Breast epithelium (tissue), 4 donors: ENCODE measurements at places on chromosomes 3 and 15.

DNA sequence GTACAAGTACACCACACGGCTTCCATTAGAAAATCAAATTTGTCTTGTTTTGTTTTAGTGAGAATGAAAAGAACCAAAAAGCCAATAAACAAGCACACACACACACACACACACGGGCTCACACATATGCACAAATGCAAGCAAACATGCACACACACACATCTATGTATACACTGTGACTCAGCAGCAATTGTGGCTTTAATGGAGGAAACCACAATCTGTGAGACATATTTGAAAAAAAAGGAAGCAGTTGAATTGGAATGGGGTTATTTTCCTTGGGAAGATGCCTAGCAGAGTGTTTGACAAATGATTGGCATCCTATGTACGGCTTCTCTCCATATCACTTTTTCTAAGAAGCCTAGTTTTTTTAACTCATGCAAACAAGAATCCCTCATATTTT lies 201.1 kb upstream of the ARRDC4 start:
- DNase-seq, result no peak

GRCh38 chr3:132721479-132722164 lies 587 bp downstream of the NPHP3 start:
- DNase-seq, result peak; percentile 59

DNA sequence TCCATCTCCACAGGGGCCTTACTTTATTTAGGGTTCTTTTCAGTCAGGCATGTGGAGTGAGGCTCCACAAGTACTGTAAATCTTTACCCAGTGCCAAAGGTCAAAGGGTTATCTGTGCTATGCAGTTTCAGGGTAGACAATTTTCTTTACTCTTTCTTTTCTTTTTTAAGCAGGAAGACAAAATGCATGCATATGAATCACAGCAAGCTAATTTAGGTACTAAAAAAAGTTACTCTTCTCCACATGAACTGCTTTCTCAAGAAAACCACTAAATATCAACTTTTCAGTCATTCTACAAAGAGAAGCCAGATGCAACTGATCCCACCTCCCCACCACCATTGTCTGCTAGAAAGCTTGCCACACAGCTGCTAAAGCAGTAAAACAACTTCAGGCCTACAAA lies 73.3 kb upstream of the PYGO1 start:
- no peak for DNase-seq

- no peak for DNase-seq
Observed at GRCh38 chr3:38655708-38656300, 6.3 kb upstream of the SCN5A start.

DNA sequence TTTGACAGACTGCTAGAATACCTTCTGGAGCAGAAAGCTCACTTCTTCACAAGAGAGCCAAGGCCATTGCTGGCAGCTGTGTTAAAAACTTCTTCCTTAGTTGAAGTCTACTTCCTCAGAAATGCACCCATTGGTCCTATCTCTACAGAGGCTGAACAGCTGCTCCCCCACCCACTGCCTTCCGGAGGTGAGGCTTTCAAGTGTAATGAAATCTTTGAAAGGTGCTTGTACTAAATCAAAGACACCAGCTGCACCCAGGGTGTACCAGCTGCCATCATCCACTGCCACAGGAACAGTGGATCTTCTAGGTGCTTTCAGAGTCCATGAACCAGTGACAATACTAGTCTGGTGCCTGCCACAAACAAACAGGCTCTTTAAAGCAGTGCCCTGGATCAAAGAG lies 26.4 kb upstream of the HERC1 start:
- DNase-seq, result no peak

- no peak for DNase-seq
Observed at GRCh38 chr3:160376681-160377080, 22.3 kb downstream of the IFT80 start.

- DNase-seq, result no peak
Observed at GRCh38 chr3:88346643-88347042, 196.9 kb downstream of the C3orf38 start.

DNA sequence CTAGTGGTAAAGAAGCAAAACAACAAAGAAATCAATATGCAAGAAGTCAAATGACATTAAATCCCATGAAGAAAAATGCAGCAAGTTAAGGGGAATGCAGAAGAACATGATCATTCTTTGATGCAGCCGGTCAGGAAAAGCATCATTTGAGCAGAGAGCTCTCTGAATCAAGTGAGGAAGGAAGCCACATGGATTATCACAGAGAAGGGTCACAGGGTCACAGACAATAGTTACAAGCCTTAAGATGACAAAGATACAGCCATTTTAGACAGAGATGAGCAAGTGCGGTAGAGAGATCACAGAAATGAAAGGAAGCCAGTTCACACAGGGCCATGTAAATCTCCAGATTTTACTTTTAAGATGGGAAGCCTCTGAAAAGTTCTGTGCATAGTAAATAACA lies 43.9 kb downstream of the UBE3A start:
- DNase-seq, result no peak

DNA sequence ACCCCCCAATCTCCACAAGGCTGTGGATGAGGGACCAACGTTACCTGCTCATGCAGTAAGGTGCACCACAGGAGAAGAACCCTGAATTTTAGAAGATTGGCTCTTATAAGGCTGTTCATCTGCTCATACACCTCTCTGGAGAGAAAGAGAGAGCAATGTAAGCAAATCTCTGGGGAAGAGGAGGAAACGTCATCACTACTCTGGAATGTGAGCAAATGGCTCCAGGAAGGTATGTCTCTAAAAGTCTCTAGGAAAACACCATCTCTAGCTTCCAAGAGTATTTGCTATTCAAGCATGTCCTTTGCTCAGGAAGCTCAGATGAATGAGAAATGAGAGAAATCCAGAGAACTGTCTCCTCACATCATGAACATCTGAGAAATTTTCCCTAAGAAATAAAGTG lies 235.4 kb downstream of the TBL1XR1 start:
- no peak for DNase-seq

- no peak for DNase-seq
Observed at GRCh38 chr3:42980209-42980608, 1.1 kb downstream of the GASK1A start.

GRCh38 chr3:189714991-189715961 lies 84.1 kb downstream of the TP63 start:
- DNase-seq, result no peak

DNA sequence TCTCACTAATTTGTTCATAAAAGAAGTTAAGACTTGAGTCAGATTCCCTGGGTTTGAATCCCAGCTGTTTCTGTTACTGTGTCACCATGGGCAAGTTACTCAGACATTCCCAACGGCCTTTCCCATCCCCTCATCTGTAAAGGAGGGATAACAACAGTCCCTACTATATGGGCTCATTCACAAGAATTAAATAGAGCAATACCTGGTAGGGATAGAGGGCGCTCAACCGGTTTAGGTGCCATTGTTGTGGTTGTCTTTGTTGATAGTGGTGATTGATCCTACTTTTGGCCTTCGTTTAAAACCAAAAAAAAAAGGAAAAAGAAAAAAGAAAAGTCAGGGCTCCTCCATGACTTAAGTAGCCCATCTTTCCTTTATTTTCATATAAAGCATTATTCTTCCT lies 563.1 kb downstream of the GRM7 start:
- DNase-seq, result no peak

DNA sequence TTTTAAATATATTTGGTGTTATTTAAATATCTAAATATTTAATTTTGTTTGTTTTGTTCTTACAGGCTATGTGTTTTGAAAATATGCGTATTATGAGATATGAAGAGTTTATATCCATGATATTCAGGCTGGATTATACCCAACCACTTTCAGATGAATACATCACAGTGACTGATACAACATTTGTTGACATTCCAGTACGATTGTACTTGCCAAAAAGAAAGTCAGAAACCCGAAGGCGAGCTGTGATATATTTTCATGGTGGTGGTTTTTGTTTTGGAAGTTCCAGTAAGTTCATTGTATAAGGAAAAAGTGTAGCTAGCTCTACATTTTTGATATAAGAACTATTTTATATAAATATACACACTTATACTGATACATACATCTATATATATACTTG lies 6.9 kb downstream of the AADACL2 start:
- DNase-seq, result no peak

DNA sequence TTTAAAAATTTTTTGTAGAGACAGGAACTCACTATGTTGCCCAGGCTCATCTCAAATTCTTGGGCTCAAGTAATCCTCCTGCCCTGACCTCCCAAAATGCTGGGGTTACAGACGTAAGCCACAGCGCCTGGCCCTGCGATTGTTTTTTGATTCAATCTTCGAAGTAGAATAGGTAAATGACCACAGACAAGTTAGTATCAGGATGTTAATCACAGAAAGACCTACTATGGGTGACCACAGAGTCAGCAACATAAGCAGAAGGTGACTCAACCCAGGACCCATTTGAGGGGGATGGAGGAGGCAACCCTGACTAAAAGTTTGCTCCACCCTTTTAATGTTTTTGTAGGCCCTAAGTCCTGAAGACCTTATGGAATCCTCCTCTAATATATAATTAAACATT lies 10.0 kb upstream of the USP3 start:
- no peak for DNase-seq

DNA sequence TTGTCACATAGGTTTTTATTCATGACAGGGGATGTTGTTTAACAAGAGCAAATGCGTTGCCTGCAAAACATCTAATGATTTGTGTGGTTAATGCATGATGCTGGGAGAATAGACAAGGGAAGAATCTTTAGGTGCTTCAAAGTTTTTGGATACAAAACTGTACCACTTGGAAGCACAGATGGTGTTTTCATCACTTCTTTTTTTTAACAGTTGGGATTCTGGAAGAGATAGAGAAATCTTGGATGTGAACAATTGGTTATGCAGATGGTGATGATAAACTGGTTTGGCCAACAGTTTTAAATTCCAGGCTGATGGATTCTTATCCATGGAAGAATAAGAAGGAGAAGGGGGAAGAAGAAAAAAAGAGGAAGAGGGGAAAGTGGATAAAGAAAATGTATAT lies 379.4 kb downstream of the KCNH8 start:
- DNase-seq, result no peak

DNA sequence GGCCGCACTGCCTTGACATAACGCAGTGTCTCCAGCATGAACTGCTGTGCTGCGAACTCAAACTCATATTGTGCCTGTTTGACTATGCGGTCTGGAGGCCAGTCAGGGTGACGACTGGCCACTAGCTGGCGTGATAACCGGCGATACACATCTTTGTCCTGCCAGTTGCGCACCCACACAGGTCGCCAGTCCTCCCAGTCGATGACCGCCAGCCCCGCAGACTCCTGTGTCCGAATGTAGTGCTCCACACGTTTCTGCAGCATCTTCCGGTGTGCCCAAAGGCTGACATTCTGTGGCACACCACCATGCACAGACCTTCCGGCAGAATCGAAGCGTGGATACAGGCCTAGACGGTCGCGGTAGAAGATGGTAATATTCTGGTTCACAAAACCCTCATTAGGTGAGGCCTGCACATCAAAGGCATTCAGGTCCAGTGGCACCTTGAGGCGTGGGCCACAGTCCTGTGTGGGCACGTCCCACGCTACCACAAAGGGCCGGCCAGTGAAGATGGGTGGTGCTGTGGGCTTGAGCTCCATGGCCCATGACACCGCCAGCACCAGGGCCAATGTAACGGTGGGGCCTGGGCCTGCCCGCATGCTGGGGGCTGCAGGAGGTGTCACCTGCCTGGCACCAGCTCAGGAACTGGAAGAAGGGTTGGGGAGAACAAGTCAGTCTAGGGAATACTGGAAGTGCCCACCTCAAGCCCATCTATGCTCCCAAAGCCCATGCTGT lies 2.5 kb downstream of the HYAL2 start:
- no peak for DNase-seq

GRCh38 chr3:187262360-187262759 lies 29.2 kb downstream of the MASP1 start:
- no peak for DNase-seq

DNA sequence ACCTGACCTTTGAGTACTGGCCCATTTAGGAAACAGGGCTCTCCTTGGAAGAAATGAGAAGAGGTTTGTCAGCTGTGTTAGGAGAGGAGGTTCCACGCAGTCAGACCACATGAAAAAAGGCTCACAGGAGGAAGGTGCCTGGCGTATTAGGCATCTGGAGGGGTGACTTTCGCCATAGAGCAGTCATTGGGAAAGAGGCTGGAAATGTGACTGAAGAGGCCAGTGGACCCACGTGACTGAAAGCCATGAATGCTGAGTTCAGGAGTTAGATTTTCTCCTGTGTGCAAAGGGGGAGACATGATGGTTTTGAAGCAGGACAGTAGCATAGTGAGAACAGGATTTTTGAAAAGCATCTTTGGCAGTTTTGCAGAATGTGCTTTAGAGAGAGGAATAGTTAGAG lies 29.7 kb upstream of the RNF7 start:
- DNase-seq, result no peak

DNA sequence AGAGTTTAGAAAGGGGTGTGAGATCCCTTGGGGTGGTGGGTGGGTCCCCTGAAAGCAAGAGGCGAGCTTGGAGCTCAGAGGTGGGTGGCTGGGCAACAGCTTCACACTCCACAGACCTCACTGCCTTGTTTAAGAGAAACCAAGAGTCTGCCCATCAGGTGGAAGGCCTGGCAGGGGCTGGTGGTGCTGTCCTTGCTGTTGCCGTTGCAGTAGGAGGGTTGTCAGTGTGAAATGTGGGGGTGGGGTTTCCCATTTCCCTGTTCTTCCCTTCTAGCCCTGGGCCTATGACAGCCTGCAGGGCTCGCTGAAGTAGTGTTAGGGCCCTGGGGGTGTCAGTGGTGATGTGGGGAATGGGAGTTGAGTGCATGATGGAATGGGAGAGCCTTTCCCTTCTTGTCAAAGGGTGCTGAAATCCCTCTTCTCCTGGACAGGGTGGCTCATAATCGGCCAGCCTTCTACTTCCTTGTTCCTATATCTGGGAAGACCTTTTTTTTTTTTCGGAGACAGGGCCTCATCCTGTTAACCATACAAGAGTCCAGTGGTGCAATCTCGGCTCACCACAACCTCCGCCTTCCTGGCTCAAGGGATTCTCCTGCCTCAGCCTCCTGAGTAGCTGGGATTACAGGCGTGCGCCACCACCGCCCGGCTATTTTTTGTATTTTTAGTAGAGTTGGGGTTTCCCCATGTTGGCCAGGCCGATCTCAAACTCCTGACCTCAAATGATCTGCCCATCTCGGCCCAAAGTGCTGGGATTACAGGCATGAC lies 4.3 kb downstream of the PLEKHO2 start:
- DNase-seq, result no peak

- DNase-seq, result no peak
Observed at GRCh38 chr3:14791343-14791945, 27.3 kb upstream of the FGD5 start.

GRCh38 chr3:151538456-151539393 lies 77.9 kb upstream of the IGSF10 start:
- no peak for DNase-seq

DNA sequence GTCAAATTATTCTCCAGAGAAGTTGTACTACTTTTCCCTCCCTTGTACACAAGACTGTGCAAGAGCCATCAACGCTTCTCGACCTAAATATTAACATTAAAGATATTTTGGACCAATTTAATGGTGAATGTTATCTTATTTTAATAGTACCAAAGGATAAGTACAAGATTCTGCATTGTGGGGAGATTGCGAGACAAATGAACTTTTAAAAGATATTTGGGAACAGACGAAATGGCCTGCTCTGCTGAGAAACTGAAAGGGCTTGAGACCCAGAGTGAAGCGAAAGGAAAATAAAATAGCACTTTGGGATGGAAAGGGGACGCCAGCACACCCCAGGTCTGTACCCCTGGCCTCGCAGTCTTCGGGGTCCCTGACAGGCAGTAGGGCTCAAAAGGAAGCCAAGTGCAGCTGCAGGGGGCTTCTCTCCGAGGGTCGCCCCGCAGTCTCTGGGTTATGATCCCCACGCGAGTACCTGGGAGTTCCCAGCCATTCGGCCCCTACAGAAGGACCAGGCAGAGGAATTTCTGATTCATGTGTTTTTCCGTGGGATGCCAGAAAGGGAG lies 97.6 kb upstream of the VGLL3 start:
- DNase-seq, result no peak
